H4 (cell line): ENCODE measurements at places on chromosomes 1 and 21. TPM values are rescaled to one million over a fixed set of nuclear protein-coding genes. Genes with fewer than 3 reads are reported as not detected.

GRCh38 chr1:223017291-223017690 is 125.8 kb downstream of the TLR5 start:
- no peak for DNase-seq

- DNase-seq = no peak
Observed at GRCh38 chr1:156670791-156671190, 6.4 kb downstream of the NES start.

- DNase-seq = no peak
Observed at GRCh38 chr1:214718724-214719123, 115.7 kb downstream of the CENPF start.

DNA sequence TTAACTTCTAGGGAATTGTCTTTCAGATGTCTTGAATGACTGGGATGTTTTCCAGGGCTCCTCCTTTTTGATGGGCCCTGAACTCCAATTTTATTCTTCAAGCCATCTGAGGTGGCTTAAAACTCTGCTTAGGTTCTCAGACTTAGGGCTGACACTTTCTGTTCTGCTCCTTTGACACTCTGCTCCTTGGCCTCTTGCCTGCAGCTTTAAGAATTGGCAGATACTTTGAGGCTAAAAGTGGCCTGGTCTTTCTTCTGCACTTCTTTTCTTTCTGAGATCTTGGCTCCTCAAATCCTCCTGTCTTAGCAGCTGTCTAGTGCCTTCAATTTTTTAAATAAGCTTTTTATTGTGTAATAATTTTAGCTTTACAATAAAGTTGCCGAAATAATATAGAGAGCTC is 294.6 kb downstream of the RPS6KC1 start:
- no peak for DNase-seq

DNA sequence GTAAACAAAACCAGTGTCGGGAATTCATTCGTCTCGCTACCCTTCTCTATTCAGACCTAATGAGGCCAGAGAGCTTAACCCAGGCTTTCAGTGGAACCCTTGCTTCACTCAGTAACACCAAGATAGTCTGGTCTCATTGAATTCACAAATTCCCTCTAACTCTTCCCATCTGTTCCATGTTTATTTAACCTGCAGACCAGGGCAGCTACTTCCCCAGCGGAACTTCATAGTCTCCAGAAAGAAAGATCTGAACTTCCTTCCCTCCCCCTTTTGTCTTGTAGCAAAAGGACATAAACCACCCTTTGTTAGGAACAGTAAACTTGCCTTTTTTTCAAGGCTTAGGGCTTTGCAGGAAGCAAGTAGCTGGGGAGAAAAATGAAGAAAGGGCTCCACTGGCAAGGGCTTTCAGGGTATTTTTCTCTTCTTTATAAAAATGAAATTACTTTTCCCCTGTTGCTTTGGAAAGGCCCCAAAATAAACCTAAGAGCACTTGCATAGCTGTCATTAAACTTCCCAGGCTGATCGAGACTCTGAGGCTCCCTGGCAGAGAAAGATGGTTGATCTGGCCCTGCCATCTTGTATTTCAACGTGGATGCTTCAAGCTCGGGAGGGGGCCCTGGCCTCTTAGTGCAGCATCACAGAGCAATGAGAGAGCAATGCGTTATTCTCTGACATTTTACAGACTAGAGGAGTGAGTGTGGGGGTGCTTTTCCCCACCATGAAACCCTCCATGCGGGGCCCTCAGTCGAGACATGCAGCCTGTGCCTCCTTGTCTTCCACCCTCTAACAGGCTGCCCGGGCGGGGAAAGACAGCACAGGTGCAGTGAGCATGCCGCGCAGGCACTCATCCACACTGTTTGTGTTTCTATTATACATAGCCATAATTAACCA is 30.0 kb downstream of the MIS18A start:
- no peak for DNase-seq

- DNase-seq = peak; percentile 60
Observed at GRCh38 chr1:78303620-78304019, 187.2 kb upstream of the PTGFR start.

GRCh38 chr1:5242850-5243249 is 588.4 kb downstream of the AJAP1 start:
- DNase-seq = no peak

GRCh38 chr1:63442141-63442475 is 74.7 kb downstream of the ALG6 start:
- DNase-seq = no peak

DNA sequence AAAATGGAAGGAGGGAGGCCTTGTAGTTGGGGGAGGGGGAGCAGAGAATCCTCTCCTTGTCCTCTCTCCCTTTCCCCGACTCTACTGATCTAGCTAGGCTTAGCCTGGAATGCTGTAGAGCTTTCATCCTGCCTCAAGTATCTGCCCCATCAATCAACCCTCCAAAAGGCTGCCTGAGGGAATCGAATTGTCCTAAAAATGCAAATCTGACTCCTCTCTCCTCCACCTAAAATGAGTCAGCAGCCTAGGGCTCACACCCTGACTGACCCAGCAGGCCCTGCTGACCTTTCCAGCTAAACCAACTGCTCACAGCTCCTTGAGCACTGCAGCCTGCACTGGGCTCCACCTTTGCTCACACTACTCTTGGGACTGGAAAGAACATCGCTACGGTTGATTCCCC is 2.8 kb downstream of the HPDL start:
- DNase-seq = no peak

DNA sequence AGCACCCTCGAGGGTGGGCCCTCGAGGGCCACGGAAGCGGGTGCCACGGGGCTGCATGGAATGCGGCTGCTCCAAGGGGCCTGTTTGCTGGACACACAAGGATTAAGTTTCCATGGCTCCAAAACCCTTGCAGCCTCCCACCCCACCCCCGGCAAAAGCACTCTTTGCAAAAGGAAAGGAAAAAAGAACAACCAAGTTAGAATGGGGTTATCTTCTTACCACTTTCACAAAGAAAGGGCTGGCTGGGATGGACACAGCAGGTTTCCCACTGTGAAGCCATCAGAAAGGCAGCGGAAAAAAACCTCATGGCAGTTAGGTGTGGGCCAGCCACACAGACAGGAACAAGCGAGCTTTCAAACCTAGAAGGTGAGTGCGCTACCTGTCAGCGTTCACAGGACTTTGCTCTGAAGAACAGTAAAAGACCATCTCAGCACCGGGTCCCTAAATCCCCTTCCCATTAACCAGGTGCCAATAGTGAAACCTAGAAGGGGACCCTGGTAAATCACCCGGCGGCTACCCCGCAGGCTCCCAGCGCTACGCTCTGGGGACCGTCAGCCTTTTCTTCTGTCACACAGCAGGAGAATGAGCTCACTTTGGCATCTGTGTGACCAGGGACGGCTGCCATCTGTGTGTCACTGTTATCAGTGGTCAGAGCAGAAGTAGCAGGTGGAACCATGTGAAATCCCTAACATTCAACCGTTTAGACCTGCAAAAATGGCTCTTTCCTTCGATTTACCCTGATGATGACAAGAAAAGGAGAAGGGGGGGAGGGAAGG is 93.0 kb downstream of the SIM2 start:
- DNase-seq = no peak

DNA sequence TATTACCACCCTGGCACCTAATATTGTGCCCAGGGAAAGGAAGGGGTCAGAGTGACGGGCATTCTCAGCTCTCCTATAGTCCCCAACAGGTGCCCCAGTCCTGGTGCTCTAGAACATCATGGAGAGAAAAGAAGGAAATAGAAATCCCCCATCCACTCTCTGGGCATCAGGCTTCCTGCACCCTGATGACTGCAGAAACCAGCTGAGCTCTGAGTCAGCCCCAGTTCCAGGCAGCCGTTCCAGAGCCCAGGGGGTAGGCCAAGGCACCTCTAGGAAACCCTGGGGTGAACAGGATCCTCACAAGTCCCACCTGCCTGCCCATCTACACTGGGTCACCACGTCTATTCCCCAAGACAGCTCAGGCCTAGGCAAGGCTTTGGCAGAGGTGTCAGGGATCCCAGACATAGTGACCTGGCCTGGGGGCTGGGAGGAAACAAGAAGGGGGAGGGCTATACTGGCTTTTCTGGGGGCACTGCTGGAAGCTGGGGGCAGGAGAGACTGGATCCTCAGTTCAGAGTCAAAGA is 709 bp downstream of the NECTIN4 start:
- no peak for DNase-seq

GRCh38 chr1:55192093-55192492 is 23.1 kb downstream of the USP24 start:
- DNase-seq = no peak

GRCh38 chr1:103948526-103948925 is 198.8 kb downstream of the AMY1C start:
- no peak for DNase-seq

- DNase-seq = peak; percentile 49
Observed at GRCh38 chr1:43994794-43995790, 3.7 kb downstream of the CCDC24 start.

- peak; percentile 36 for DNase-seq
Observed at GRCh38 chr1:85502625-85503083, 37.7 kb upstream of the DDAH1 start.

DNA sequence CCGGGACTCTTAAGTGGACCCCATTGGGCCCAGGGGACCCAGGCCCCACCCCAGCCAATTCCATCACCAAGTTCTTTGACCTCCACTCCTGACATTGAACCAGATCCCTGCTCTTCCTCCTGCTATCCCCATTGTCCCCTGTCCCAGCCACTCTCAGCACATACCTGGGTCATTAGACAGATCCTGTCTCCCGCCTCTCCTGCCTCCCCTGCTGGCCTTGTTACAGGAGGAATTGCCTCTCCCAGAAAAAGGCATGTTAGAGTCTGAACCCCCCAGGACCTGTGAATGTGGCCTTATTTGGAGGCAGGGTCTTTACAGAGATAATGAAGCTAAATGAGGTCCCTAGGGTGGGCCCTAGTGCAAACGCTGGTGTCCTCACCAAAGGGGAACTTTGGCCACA is 301.9 kb downstream of the NPHP4 start:
- no peak for DNase-seq

- peak; percentile 50 for DNase-seq
Observed at GRCh38 chr1:23838401-23838866, 13.2 kb upstream of the HMGCL start.

DNA sequence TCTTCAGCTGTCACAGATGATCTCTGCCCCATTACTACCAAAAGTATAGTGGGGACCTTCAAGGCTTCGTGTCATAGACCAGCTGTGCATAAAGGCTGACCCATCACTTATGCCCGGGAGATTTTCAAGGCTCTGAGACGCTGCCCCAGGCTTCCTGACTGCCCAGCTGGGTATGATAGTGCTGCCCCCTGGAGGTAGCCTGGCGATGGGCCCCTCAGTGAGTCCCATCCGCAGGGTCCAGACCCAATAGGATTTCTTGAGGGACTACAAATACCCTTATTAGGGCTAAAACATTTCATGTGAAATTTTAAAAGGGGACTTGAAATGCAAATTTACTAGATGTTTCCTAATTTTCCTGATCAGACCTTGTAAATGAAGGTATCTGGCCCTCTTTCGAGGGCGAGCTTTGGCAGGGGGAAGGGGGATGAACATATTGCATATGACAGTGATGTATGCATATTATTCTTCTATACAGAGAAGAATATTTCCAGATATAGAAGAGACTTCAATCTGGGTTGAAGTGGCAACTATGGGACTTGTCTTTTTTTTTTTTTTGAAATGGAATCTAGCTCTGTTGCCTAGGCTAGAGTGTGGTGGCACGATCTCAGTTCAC is 11.7 kb upstream of the FCMR start:
- peak; percentile 25 for DNase-seq

DNA sequence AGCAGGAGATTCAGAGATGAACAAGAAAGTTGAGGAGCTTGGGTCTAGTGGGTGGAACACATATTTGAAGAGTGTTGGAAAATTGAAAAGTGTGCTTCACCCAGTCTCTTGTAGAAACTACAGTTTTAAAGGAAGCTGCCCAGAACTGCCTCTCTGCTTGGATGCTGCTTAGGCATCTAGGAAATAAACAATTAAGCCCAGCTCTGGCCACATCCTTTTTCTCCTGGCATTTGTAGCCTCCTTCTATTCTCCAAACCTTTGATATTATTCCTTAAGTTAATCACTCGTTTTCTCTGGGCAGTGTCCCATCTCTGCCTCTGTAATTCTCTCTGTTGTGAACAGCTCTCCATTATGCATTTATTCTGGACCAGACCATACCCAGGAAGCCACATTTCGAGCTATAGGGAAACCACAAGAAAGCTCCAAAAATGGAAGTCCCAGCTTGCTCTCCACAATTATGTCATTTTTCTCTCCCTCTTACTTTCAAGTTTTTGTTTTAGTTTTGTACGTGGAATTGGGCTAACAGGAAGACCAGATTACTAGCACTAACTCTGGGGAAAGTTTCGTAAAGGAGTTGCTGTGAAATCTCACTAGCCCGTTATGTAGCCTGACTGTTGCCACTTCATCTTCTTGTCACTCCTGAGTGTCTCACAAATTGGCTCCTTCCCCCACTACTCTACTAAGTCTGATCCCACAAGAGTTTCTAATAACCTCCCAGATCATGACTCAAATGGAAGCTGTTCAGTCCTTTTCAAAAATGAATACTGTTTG is 102.2 kb downstream of the NTMT2 start:
- DNase-seq = peak; percentile 45

- no peak for DNase-seq
Observed at GRCh38 chr1:80099713-80100112, 1093.2 kb upstream of the ADGRL4 start.

DNA sequence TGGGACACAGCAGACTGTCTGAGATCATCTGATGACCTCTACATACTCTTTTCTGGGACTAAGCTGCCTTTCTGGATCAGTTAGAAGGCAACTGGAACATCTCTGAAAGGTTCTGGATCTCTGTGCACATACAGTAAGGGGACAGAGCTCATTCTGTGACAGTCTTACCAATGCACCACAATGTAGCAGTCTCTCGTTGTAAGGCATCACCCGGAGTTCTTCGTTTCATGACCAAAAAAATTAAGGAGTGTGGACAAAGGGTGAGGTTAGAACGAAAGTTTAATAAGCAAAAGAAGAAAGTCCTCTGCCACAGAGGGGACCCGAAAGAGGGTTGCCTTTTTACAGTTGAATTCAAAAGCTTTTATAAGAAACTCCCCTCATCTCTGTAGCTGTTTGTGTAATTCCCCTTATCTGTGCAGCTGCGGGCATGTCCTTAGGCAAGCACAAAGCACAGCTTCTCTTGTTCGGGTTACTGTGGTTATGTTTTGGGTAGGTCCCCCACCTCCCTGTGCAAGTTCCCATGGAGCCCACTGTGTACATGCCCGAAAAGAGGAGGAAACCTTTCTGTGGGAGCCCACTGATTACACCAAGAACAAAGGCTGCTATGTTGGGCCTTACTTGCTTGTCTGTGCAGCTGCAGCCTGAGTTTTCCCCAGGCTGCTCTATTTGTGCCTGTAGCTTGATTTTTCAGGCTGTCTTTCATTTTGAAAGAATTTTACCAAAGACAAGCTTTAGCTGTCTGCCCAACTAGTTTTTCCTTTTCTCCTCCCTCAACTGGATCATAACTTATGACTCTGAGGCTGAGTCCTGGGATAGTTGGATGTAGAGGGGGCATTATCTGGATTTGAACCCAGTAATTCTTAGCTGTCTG is 53.1 kb upstream of the CACNA1E start:
- DNase-seq = no peak

- DNase-seq = no peak
Observed at GRCh38 chr21:32316361-32317215, 17.9 kb downstream of the MRAP start.

GRCh38 chr1:180170546-180171151 is 16.0 kb downstream of the QSOX1 start:
- no peak for DNase-seq

Gene DIO1
- not detected in 2 replicates for total RNA-seq

Gene S100A1
- 0.91 TPM in 1 of 2 replicates, not detected in the other for total RNA-seq

Gene DENND2D
- 1.5 and 3.0 TPM in 2 replicates for total RNA-seq

Gene PTGFRN
- 47.0 and 70.9 TPM in 2 replicates for total RNA-seq

Gene DTL
- total RNA-seq = 33.2 and 34.5 TPM in 2 replicates

Gene TMEM125
- total RNA-seq = not detected in 2 replicates

Gene PTCH2
- 0.10 TPM in 1 of 2 replicates, not detected in the other for total RNA-seq

Gene NBPF4
- total RNA-seq = not detected in 2 replicates

Gene OR2L3
- not detected in 2 replicates for total RNA-seq

Gene TRIM45
- total RNA-seq = 0.92 and 0.97 TPM in 2 replicates

Gene CHI3L2
- total RNA-seq = not detected in 2 replicates
